HL-60 (cell line): ENCODE measurements at places on chromosomes 7 and 10.
A peak's percentile ranks its signal among the peaks of the same experiment; 100 is the strongest.

DNA sequence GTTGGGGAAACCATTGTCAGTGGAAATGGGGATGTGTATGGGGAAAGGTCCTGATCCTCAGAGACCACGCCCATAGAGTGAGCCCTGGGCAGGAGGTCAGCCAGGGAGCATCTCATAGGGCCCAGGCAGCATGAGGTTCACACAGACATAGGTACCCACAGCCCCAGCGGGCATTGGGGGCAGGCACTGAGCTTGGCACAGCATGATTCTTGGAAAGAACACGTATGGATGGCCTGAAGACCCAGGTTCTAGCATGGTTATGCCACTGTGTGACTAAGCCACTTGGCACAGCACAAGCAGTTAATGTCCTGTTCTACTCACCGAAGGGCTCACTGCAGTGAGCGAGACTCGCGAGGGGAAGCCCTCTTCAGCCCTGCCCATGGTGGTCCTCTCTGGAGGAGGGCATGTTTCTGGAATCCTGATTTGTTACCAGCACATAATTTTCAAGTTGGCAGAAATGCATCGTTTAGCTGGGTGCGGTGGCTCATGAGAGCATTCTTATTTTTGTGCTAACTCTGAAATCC, 125.2 kb downstream of the UBE2H start:
- no peak for DNase-seq

DNA sequence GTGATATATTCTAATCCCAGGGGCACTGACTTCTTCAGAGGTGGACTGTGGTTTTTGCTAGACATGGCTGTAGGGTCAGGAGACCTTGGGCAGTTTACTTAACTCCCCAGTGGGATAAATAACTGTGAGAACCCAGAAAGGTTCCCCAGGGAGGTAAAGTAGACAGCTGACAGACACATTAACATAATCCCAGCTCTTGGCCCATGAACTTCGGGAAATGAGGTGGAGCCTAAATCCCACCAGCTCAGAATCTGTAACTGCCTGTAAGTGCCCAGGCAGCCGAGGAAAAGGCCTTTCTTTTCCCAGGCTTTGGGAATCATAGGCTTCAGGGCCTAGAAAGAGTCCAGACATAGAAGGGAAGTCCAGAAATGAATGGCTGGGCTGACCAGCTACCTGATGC, 106.0 kb downstream of the LRRC18 start:
- no peak for DNase-seq

DNA sequence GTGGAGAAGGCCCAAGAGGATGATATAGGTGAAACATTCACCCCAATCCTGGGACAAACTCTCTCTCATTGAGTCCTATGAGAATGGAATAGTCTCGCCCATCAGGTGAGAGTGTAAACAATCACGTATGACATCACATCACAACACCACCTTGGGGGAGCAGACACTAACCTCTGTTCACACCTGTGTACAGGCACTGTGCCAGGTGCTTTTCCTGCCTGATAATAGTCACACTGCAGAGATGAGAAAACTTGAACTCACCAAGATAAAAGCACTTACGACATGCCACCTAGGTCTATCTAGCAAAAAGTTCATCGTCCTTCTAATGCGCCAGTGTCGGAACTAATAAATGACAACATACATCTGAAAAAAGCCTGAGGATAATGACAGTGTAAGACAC, 187.8 kb downstream of the FAM107B start:
- DNase-seq: no peak

- no peak for DNase-seq
These were observed 57.7 kb downstream of the NCAPG2 start for GRCh38 chr7:158646766-158647474.

DNA sequence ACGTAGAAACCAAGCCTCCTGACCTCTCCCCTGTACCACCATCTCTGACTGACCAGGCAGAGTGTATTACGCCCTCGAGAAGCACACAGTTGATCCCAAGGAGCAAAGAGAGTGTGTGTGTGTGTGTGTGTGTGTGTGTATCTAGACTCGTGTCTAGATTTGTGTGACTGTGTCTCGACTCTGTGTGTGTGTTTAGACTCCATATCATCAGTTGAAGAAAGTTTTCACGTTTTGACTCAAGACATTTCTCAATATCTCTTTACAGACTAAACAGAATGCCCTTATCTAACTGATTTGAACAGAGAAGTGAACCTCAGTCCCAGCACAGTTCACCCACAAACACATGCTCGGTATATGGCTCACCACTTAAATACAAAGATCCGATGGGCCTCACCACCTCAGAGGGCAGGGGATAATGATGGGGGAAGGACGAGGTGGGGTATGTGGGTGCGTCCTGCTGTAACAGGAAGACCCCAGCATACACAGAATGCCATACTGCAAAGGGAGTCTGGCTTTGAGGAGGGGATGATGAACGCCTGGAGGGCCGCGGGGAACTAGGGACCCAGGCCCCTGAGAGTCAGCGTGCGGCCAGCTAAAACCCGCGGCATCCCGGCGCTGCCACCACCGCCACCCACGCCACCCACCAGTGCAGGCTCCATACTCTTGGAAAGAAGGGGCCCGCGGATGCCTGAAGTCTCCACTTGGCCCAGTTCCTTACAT, 780 bp downstream of the ALDH18A1 start:
- peak; percentile 16 for DNase-seq

DNA sequence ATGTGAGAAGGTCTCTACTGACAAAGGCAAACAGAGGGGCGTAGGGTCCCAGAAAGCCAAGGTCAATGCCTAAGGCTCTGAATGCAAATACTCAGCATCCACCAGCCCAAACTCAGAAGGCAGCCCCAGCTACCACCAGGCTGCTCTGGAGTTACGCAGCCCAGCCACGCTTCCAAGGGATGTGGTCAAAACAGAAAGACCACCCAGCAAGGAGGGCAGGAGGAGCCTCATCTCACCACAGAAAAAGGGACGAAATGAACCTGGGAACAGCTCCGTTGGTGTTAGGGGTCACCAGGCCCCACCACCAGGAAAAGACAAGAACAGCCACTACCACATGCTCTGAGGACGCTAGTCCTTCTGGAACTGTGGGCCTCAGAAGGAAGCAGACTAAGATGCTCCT, 65.1 kb downstream of the CTBP2 start:
- DNase-seq: no peak

- DNase-seq: no peak
These were observed 17.0 kb downstream of the CHST12 start for GRCh38 chr7:2420216-2420933.

GRCh38 chr7:18520450-18521235, 25.1 kb downstream of the HDAC9 start:
- no peak for DNase-seq
